ENCODE measurements at places on chromosomes 4 and X.

- DNase-seq, result no peak
These were observed 40.9 kb upstream of the MAP3K15 start for GRCh38 chrX:19556202-19556601.

DNA sequence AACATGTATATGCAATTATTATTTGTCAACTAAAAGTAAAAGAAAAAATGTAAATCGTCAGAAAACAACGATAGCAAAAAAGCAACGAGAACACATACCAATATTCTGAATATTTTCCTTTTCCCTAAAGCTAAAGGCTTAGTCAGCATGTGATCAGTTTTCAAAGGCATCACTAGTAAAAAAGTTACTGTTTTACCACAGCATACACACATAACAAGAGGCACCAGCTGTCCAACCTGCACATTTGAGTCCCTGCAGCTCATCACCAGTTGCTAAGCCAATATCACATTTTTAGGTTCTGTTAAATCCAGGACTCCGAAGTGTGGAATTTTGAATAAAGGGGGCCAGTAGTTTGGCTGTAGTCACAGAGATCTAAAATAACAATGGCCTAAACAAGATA is 203.8 kb downstream of the ADGRA3 start:
- DNase-seq, result no peak

DNA sequence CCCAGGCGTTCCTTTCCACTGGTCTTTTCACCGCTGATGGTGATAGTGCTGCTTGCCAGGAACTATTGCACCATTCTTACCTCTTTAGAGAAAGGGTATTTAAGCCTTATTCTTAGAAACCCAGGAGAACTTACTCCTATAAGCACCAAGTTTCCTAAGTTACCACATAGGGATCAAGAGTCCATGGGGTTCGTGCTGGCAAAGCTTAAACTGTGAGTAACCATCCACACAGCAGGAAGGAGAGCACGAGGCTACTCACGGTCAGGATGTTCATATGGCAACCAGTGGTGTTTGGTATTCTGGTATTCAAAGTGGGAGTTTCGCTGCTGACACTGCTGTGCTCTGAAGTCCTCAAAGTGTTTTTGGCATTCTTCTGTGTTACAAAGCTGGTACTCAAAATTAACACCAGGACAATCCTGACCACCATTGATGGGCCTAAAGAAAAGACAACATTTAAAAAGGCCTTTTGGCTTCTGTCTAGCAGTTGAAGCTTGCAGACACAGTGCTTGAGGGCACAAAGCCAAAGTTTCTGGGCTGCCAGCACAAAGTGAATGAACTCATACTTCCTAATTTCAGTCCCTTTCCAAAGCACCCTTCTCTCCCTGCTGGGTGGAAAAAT is 256.9 kb downstream of the ADAMTS3 start:
- no peak for DNase-seq

DNA sequence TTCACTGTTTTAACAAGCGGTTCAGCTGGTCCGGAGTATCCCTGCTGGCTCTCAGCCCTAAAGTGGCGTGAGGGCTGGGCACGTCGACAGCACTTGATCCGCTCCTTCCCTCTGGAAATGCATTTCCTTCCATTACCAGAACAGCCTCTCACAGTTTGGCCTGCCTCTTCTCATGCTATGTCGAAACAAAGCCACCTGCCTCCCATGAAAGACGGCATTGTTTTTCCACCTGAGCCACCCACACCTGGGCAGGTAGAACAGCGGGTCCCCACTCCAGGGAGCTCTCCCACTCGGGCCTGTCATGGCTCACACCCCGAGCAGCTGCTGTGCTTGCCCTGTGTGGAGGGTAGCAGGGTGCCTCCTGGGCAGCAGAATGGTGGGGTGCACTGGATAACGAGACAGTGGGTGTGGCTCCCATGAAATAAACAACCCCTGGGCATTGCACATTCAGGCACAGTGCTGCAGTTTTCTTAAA is 86.2 kb downstream of the FHDC1 start:
- no peak for DNase-seq

DNA sequence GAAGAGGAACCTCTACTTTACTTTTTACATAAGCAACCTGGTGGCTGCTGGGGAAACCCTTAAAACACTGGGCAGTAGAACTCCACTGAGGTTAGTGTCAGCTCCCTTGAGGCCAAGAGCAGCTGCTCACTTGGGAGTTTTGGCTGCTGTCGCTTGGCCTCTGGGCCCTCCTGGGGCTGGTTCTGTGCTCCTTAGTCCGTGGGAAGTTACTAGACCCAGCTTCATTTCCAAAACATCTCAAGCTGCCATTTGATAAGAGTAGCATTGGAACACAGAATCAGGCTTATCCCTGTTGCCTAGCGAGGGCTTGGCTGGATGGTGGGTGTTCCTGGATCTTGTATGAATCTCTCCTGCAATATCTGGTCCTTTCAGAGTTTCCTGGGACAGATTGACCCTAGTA is 26.1 kb downstream of the RNF4 start:
- DNase-seq, result no peak

- DNase-seq, result no peak
These were observed 297.0 kb upstream of the KLF3 start for GRCh38 chr4:38366997-38367396.

GRCh38 chr4:4918067-4918466 is 58.6 kb downstream of the MSX1 start:
- DNase-seq, result no peak

DNA sequence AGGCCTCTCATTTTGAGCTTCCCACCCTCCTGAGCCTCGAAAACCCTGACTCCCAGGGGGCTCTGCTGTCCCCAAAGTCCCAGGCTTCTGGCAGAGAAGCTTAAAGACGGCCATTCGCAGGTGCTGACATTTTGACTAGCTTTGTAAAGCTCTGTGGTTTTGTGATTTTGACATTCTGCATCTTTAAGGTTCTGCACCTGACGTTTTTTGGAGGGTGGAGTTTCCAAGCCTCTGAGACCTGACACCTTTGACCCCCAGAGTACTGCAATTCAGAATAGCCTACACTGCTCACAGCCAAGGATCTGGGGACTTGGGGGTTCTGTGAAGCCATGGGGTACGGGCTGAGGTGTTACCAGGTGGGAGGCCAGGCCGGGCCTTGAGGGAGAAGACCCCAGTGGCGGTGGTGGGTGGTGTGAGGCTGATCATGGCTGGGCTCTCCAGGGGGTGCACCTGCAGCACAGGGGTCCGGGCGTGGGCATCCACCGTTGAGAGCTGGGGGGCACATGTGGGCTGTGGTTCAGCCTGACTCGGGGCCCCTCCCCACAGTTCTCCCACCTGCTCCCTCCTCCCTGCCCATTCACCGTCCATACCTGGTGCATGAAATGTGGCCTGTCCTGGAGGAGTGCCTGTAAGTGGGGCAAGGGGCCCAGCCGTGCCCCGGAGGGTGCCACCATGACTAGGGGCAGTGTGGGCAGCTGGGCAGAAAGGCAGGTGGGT is 7.3 kb downstream of the FOXP3 start:
- DNase-seq, result no peak

GRCh38 chr4:69830560-69831269 is 29.2 kb downstream of the SULT1E1 start:
- no peak for DNase-seq

DNA sequence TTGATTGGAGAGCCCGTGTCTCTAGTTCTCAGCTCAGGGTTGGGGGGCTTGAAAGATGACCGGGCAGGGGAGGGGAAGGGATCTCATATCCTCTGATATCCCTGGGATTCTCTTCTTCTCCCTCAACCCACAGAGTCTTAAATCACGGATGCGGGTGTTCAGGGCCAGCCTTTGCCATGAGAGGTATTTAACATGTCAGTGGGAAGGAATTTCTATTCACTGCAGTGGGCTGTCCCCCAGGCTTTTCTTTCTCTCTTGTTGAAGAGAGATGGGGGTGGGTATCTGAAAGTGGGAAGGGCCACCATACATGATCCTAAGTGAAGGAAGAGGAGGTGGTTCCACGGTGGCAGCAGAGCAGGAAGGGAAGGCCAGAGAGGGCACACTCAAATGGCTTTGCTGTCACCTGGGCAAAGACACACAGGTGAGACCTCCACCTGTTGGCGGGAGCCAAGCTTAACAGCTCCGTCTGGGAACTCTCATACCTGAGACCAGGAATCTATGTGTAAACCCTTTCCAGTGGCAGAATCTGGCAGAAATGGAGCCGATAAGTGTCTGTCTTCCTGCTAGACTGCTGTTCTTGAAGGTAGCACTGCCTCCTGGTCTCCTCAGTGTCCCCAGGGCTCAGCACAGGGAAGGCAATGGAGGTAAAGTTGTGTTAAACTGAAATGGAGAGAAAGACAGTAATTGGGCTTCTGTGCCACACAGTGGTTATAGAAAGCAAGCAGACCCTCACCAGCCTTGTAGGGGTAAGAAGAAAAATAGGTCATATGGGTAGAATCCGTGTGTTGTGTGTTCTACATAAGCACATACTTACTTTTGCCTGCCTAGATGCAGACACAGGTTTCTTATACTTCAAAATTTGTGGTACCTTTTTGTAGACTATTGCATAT is 49.4 kb downstream of the RHOH start:
- no peak for DNase-seq

DNA sequence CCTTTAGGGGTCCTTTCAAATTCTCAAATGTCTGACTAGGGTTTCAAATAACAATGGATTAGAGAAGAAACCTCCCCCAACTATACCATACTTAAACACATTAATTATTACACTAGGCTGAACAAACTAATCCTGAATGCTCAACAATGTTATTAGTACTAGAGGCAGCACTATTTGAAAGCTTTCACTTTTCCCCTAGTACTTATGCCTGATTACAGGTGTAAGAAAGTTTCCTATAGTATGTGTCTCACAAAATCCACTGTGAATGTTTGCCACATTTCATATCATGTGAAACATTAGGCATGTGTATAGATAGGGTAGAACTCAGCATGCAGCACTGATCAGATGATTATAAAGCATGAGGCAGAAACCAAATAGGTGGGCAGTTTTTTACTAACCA is 336.2 kb downstream of the ZNF674 start:
- DNase-seq, result no peak

GRCh38 chr4:52369649-52370048 is 289.5 kb downstream of the USP46 start:
- no peak for DNase-seq

DNA sequence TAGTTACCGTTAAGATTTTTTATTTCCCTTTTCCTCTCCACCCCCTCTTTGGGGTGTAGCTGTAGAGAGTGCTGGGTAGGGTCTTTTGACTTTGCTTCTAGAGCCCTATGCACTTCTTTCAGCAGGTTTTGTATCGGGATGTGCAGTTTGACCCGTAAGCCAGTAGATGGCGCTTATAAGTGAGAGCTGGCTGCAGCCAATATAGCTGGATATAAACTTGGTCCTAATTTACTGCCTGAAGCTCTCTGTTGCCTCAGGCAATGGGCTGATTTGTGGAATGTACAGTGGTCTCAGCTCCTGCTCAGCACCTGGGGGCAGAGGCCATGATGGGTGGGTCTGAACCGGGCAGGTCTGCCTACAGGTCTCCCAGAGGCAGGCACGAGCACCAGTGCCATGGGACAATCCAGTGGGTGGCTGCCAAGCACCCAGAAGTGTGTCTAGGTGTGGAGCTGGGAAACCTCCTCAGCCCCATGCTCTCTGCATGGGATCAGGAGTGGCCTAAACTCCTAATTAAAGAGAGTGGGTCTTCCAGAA is 146.5 kb downstream of the SPANXN1 start:
- no peak for DNase-seq
